ENCODE measurements at places on chromosomes 12 and 14.

DNA sequence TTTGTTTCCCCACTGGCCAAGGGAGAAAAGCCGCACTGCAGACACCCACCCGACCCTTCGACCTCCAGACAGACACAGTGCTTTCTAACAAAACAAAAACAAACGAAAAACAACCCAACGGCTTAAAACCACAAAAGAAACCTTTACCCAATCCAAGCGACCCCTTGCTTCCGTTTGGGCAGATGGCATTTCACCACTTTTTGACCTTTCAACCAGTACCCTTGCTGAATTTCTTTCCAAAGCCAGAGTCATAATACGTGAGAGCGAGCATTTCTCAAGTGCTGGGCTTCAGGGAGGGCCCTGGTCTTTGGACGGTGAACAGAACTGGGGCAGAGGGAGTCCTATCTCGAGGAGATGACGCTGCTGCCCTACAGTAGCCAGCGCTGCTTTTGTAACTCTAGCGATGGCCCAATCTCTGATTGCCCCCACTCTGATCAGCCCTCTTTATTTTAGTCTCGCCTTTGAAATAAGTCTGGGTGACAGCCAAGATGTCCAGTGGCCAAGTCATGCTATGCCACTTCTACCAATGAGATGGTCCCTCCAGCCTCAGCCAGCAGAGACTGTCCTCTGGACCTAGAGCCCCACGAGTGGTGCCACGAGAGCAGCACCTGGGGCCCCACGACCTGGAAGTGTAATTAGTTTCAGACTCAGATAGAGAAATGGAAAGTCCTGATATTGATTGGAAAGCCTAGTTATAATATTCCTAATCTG lies 21.9 kb upstream of the ADIPOR2 start:
- DNase-seq = no peak

GRCh38 chr12:48779869-48780268 lies 9.0 kb downstream of the ADCY6 start:
- DNase-seq = no peak

GRCh38 chr14:81352413-81352812 lies 47.7 kb downstream of the STON2 start:
- DNase-seq = no peak

GRCh38 chr12:62817556-62818271 lies 117.2 kb downstream of the PPM1H start:
- DNase-seq = no peak

GRCh38 chr12:32679920-32680237 lies 778 bp downstream of the DNM1L start:
- DNase-seq = no peak

GRCh38 chr12:65926119-65926908 lies 102.0 kb downstream of the HMGA2 start:
- no peak for DNase-seq

GRCh38 chr12:5621329-5621728 lies 189.4 kb downstream of the NTF3 start:
- no peak for DNase-seq

DNA sequence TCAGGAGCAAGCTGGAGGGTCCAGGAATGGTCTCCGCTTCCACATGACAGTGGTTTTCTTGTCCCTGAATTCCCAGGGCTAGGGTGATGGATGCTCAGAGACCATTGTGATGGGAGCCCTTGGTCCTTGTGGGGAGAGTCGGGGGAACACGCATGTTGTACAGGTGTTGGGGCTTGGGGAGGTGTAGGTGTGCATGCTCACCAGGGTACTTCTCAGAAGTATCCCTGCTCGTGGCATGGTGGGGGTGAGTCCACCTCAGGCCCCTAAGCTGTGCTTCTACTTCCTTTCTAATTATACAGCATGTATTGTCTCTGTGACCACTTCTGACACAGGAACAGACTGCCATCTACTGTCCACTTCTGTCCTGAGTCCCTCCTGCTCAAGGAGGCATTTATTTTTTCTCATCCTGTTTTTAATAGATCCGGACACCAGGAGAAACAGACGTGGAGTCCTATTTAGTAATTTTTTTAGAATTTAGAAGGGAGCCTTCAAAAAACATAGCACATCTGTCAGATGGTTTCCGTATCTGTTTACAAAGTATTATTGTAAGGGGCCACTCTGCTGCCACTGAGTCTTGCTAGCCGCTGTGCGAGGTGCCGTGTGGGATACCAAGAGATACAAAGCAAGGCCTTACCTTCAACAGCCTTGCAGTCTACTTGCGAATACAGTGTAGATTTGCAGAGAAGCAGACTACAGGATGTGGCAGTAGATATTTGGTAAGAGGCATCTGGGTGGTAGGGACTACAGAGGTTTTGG lies 10.5 kb downstream of the NTF3 start:
- DNase-seq = peak; percentile 61

GRCh38 chr12:51077930-51078329 lies 5.5 kb downstream of the CSRNP2 start:
- DNase-seq = no peak

DNA sequence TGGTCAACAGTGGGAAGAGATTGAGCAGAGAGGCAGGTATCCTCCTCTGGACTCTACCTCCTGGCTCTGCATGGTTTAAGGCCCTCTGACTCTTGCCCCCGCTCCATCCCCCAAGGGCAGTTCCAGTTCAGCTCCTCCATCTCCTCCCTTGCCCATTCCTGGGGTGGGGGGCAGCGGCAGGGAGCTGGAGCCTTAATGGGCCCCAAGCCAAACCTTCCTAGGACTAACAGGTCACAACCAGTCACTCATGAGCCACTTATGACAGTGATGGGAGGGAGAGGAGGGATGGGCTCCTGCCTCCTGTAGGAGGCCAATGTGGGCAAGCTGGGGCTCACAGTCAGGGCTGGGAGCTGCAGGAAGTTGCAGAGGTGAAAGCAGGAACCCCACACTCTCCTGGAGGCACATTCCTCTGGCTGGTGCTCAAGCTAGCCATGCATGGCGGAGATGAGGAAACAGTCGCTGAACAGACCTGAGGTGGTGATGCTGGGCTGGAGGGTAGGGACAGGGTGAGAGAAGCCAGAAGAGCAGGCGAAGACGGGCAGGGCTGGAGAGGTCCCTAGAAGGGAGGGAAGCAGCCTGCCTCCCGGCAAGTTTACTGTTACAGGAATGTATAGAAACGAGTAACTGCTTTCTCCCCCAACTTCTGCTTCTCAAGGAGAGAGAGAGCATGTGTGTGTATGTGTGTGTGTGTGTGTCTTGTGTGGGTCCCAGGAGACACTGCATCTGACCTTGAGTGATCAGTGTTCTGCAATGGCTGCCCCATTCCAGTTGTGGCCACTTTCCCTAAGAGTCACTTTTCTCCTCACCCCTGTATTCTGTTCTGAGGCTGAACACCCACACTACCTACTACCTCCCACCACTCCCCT lies 5.0 kb upstream of the RAPGEF3 start:
- DNase-seq = no peak

DNA sequence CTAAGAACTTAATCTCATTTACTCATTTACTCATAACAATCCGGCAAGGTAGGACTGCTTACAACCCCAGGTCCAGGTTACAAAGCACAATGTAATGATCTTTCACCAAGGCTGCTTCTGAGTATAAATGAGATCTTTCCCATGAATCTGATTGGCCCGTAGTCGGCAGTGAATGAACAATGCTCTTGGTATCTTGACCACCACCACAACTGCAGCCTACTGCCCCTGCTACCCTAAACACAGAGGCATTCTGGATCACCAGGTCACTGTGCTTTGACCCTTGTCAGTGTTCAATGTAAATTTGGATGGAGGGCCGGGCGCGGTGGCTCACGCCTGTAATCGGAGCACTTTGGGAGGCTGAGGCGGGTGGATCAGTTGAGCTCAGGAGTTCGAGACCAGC lies 15.9 kb downstream of the FAM181A start:
- DNase-seq = no peak

- no peak for DNase-seq
These were observed 278.2 kb upstream of the SFSWAP start for GRCh38 chr12:131432532-131433260.

GRCh38 chr14:96145116-96145864 lies 59.3 kb upstream of the BDKRB2 start:
- no peak for DNase-seq

- no peak for DNase-seq
These were observed 66.8 kb downstream of the SRGAP1 start for GRCh38 chr12:63911341-63911740.

DNA sequence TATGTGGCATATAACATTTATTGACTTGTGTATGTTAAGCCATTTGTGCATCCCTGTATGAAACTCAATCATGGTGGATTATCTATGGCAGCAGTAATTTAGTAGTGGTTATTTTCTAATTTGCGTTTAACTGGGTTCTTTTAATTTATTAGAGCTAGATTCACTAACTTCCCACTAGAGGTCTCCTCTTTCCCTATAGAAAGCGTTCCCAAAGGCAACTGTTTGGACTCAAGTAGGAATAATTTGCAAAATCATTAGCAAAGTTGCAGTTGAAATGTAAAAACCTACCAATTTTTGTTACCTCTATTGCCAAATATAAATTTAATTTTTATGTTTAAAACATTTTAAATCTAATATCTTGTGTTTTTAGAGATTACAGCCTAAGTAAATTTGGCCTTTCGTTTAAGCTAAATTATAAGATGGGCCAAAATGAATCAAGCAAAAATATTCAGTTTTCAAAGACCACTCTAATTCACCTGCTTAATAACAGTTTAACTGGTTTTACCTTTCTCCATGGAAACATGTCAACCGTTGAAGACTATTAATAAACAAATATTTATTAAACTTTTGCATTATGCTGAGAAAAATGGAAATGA lies 6.0 kb downstream of the DMAC2L start:
- no peak for DNase-seq

- peak; percentile 35 for DNase-seq
These were observed 17.6 kb upstream of the PLEKHH1 start for GRCh38 chr14:67515386-67516079.

GRCh38 chr12:90899456-90900182 lies 55.4 kb downstream of the CCER1 start:
- DNase-seq = no peak

Measured in H54 (cell line).